Epithelial cell of proximal tubule (primary cell): ENCODE measurements at places on chromosomes 13 and 19. TPM values are rescaled to one million over a fixed set of nuclear protein-coding genes. Genes with fewer than 3 reads are reported as not detected.
A peak's percentile ranks its signal among the peaks of the same experiment; 100 is the strongest.

DNA sequence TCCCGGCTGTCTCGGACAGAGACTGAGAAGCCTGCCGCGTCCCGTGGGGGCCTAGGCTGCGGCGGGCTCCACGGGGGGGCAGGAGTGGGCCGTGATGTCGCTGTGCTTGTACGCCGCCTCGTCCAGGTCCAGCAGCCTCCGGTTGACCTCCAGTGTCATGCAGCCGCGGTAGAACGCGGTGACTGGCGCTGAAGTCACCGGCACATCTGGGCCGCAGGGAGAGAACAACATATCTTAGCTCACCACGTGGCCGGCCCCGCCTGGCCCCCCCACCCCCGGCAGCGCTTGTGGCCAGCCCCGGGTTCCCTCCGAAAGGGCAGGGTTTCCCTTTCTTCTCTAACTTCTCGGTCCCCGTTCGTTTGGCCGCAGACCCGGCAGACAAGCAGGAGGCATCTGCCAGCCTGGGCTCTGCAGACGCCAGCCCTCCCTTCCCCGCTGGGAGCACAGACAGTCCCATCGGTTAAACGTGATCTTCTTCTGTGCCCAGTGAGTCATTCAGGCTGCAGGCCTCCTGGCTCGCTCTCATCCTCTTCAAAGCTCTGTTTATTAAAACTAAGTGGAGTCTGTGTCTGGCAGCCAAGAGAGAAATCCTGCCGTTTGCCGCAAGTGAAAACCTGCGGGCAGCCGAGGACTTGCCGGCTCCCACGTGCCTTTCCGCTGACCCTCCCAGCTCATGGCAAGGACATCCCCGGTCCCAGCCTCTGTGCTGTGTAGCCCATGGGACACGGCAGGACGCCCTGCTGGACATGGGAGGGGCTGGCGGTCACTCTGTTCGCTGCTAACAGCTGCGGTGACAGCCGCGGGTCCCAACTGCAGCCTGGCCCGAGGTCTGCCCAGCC, 42.8 kb downstream of the GAS6 start:
- DNase-seq = peak; percentile 40

- DNase-seq = no peak
These were observed 276.3 kb upstream of the PRR20A start for GRCh38 chr13:56864451-56864850.

PSG11 gene
- not detected in 2 replicates for total RNA-seq

DNA sequence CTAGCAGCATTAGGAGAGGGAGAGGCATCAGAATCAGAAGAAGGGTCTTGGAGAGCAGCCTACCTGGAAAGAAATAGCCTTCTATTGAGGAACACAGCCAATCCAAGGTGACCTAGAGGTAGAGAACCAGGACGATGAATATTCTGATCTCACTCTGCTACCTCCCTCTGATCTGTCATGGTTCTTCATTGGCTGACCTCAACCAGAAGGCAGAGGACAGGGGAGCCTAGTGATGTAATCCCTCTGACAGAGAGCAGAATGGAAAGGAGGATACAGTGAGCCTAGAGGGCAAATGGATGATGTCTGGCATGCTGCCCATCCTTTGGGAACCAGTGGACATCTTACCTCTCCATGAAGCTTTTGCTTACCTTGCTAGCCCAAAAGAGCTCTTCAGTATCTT, 3.6 kb downstream of the ZNF507 start:
- no peak for DNase-seq

GRCh38 chr19:37669450-37669914, 14.2 kb upstream of the ZFP30 start:
- DNase-seq = no peak

DNA sequence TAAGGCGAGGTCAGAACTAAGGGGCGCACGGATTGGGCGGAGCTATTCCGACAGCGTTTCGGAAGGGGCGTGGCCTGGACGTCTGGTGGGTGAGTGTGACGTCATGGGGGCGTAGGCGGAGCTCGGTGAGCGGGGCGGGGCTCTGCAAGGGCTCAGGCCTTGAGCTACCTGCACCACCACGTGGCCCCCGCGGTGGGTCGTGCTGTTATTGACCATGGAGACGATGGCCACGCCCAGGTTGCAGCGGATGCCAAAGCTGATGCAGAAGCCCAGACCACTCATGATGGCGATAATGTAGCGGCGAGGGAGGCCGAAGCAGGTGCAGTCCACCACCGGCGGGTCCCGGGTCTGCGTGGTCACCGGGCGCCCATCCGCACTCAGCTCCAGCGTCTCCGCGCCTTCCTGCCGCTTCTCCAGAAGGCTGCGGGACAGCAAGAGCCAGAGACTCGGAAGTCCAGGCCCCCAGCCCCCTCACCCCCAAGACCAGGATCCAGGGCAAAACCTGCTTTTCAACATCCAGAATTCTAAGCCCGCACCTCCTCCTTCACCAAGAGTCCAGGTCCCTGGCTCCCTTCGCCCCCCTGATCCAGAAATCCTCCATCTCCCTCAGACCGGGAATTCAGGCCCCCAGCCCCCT, 4.8 kb downstream of the SLC17A7 start:
- DNase-seq = no peak

FFAR2 gene
- total RNA-seq = not detected in 2 replicates

LENG9 gene
- 2.7 and 4.1 TPM in 2 replicates for total RNA-seq

GRCh38 chr13:52195401-52195837, 36.0 kb upstream of the NEK3 start:
- DNase-seq = no peak

MEF2B gene
- total RNA-seq = not detected in 2 replicates
